HAP-1 (cell line): ENCODE measurements at places on chromosomes 5 and 9.

GRCh38 chr9:33946779-33947535, 101.7 kb downstream of the UBAP2 start:
- DNase-seq: no peak

GRCh38 chr9:2355697-2355983, 265.9 kb upstream of the VLDLR start:
- DNase-seq: peak; percentile 10

- no peak for DNase-seq
Measured at GRCh38 chr5:166625210-166625865, 1666.1 kb upstream of the WWC1 start.

GRCh38 chr5:168697034-168697720, 118.0 kb upstream of the PANK3 start:
- no peak for DNase-seq

DNA sequence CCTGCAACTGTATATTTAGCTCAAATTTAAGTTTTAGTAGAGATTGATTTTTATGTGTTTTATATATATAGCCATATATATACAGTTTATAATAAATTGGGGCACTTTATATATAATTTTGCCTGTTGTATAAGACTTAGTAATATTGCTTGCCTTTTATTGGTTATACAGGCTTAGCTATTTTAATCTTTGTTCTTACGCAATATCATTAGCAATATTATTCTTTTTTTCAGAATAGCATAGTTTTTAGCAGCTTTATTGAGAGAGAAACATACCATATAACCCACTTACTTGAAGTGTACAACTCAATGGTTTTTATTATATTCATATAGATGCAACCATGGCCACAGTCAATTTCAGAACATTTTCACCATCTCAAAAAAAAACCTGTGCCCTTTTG, 28.0 kb downstream of the CDO1 start:
- DNase-seq: no peak

- DNase-seq: no peak
Measured at GRCh38 chr5:52837591-52838001, 49.9 kb downstream of the ITGA1 start.

DNA sequence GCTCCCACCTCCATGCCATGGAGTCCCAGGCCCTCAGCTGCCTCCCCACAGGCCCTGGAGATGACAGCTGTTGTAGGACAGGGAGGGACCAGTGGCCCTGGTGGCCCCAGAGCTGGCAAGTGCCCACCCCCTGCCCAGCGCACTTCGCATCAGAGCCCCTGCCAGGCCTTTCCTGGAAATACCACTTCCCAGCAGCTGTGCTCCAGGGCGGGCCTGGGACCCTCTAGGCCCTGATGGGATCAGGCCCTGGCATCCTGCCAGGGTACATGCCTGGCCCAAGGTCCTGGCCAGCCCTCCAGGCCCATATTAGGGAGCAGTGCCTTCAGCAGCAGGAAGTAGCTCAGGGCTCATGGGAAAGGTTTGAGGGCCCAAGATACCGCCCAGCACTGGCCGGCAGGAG, 2.5 kb downstream of the KCNT1 start:
- DNase-seq: no peak

DNA sequence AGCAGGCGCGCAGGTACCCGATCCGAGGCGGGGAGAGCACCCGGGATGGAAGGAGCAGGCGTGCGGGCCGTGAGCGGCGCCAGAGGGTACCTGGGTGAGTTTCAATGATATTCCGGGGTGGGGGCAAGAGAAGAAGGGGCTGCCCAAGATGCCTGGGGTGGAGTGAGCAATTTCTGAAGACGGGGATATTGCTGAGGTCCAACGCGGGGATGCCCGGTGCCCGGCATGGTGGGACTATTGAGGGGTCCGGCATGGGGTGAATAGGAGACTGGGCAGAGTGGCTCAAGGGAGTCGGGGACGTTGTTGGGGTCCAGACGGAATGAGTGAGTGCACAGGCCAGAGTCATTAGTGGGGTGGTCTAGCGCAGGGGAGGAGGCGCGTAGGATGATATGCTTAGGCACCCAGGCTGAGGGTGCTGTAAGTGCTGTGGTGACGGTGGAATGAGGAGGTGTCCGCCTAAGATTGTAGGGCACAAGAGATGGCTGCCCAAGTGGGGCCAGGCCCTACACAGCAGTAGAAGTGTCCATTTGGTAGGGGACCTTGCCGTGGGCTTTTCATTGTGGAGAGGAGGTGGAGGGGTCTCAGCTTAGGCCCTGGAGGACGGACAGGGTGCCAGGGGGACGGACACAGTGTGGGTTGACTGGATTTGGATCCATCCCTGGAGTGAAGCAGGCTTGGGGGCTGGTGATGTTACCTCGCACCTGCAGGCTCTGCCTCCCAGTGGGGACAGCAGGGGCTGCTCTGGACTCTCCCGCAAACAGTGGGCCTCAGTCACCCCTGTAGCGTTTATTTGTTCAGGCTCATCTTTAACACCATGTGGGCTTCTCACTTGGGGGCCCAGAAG, 719 bp downstream of the MIGA2 start:
- no peak for DNase-seq

GRCh38 chr5:2894316-2894715, 142.8 kb upstream of the IRX2 start:
- DNase-seq: no peak

- DNase-seq: no peak
Measured at GRCh38 chr5:171543148-171543815, 123.8 kb downstream of the FGF18 start.

- DNase-seq: no peak
Measured at GRCh38 chr9:114321759-114322158, 1.1 kb upstream of the ORM1 start.

DNA sequence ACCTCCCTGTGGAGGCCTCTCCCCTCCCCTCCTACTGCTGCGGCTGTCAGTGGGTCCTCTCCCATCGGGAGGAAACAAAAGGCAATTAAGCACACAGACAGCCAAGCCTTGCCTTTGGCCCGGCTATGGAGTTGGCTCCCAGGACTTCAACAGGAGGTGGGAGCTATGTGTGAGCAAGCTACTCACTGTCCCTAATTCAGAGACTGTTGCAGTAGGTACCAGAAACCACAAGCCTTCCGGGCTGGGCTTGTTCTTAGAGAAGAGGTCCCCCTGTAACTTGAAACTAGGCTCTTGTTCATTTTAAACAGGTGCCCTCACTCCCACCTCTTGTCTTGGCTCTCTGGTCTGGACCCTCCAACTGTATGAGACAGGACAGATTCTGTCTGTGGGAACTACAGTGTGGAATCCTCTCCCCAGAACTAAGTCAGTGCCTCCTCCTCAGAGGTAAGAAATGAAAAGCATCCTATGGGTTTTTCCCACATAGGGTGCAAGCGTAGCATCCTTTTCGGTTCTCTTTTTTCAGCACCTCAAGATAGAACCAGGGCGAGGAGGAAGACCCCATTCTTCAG, 561.1 kb downstream of the EBF1 start:
- no peak for DNase-seq

DNA sequence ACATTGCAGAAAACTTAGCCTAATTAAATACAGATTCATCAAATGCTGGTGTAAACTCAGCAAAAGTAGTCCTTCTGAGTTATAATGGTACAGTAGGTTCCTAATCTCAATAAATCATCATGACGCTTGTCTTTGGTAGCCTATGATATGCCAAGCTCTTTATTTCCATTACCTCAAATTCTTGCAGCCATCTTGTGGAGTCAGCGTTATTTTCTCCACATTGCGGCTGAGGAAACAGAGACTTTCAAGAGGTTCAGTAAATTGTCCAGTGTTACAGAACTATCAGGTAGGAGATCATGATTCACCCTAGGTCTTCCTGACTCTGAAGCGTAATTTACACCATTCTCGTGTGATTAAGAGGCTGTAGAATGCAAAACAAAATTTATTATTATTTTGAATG, 237.2 kb downstream of the PCSK5 start:
- no peak for DNase-seq

GRCh38 chr5:146233441-146233840, 30.0 kb downstream of the RBM27 start:
- DNase-seq: no peak

GRCh38 chr9:126363847-126364671, 37.4 kb downstream of the MVB12B start:
- no peak for DNase-seq

- DNase-seq: no peak
Measured at GRCh38 chr5:39092581-39093351, 18.6 kb upstream of the RICTOR start.
